ENCODE measurements at places on chromosomes 7 and 10.

DNA sequence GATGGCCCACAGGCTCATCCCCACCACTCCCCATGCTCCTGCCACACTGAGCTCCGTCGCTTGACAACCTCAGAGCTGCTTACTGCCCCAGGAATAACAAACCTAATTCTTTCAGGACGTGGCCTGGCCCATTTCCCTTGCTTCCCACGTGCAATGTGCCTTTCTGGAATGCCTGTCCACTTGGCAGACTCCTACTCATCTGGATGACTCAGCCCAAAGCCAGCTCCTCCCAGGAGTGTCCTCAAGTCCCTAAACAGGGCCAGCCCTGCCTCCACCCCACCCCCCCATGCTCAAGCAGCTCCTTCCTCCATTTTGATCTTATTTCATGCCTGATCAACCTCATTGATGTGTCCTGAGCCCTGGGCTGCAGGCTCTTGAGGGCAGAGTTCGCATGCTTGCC lies 164.9 kb upstream of the RNF32 start:
- no peak for DNase-seq

GRCh38 chr7:136685501-136686173 lies 182.8 kb upstream of the CHRM2 start:
- no peak for DNase-seq

DNA sequence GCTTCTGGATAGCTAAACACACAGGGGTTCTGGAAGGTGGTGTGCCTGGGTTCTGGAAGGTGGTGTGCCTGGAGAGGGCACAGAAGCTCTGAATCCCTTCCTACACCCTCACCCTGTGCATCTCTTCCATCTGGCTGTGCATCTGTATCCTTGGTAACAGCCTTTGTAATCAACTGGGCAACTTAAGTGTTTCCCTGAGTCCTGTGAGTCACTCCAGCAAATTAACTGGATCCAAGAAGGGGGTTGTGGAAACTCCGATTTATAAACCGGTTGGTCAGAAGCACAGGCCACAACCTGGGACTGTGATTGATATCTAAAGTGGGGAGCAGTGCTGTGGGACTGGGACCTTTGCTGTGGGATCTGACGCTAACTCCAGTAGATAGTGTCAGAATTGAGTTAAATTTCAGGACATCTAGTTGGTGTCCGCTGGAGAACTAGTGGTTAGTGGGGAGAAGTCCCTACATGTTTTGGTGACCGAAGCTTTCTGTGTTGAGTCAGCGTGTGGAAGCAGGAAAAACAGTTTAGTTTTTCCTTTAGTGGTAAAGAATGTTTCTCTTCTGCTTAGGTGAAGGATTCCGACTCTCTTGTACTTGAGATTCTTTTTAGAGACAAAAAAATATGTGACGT lies 228.1 kb downstream of the BMPER start:
- no peak for DNase-seq

DNA sequence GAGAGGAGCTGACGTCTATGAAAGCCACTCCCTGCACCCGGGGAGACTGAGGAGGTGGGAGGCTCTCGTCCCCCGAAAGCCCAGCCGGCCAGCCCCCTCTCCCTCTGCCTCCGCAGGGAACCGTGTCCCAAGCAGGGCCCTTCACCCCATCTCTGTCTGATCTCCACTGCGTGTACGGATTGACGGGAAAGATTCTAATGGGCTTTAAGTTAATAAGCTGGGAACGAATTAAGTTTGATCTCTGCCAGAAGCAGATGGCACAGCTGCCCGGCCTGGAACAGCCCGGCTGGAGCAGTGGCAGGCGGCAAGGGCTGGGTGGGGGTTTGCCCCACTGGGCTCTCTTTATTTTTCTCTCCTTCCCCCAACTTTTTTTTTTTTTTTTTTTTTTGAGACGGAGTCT lies 6.1 kb upstream of the SLC29A4 start:
- DNase-seq = no peak

DNA sequence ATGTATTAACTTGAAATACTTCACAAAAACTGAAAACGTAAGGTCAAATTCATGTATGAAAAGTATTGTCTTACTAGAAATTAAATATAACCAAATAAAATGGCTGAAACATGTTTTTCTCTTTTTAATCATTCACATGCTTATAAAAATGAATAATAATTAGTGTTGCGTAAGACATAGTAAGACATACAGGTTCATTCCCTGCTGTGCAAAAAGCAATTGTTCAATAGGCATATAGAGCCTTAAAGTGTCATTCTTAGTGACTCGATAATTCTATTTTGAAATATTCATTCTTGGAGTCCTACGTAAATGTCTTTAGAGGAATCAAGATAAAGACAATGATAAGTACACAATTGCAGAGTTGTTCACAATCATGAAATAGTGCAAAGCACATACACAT lies 337.1 kb downstream of the SUGCT start:
- no peak for DNase-seq

- no peak for DNase-seq
Observed at GRCh38 chr7:390761-391410, 100.9 kb downstream of the FOXL3 start.

- peak; percentile 6 for DNase-seq
Observed at GRCh38 chr10:68330852-68331454, 911 bp upstream of the HNRNPH3 start.

DNA sequence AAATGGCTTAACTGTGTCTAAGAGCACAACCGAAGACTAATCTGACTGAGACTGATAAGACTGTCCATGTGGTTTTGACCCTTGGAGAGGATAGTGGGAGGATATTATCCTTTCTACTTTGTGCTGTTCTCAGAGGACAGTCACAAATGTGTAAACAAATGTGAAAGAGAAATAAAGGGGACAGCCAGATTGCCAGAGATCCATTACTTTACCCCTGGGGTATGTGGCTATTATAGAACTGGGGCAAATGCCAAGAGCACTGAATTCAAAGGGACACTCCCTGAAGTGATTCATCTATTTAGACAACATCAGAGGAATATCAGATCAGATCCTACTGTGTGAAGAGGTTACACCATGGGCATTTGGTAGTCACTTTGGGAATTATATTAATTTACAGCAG lies 154.7 kb downstream of the RNLS start:
- DNase-seq = no peak

DNA sequence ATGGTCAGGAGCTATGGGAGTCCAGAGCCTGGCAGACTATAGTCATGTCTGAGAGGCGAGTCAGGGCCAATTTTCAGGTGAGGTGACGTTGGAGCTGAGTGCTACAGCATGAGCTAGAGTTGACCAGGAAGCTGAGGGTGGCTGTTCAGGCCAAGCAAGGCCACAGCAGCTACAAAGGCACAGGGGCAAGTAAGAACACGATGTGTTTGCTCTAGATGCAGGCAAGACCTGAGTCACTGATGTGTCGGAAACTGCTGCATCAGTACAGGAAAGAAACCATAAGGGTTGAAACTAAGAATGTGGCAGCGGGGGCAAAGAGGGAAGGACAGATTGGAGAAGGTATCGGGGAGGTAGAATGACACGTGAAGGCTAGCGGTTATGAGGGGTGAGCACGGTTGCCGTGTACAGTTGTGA lies 11.8 kb upstream of the RRP12 start:
- DNase-seq = peak; percentile 59

GRCh38 chr7:35802649-35803048 lies 1.8 kb downstream of the SEPTIN7 start:
- no peak for DNase-seq

DNA sequence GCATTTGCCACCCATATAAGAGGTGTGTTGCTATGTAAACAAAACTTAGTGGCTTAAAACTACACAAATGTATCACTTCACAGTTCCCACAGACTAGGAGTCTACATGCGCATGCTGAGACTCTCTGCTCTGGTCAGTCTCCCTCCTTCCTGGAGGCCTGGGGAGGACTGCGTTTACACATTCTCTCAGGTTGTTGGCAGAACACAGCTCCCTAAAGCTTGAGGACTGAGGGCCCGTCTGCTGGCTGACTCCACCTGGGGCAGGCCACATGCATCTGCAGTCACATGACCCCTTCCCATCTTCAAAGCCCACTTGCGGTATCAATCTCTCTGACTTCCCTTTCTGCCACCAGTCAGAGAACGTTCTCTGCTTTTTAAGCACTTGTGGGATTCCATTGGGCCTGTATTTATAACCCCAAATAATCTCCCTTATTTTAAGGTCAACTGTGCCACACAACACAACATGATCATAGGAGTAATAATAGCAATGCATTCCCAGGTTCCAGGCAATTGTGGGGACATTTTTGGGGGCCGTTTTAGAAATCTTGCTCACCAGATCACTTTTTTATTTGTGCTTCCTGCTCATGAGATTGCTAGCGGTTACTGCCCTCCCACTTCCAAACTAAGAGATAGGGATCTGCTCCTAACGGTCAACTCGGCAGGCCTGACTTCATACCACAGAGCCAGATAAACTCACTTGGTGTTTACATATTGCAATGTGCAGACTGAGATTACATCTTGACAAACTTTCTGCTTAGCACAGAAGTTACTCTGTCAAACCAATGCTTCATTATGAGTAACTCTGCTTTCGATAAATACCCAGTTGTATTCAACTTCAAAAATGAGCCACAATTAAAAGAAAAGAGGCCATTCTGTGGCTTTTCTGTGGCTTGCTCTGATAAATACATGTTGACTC lies 96.3 kb downstream of the ALOX5 start:
- DNase-seq = peak; percentile 12

DNA sequence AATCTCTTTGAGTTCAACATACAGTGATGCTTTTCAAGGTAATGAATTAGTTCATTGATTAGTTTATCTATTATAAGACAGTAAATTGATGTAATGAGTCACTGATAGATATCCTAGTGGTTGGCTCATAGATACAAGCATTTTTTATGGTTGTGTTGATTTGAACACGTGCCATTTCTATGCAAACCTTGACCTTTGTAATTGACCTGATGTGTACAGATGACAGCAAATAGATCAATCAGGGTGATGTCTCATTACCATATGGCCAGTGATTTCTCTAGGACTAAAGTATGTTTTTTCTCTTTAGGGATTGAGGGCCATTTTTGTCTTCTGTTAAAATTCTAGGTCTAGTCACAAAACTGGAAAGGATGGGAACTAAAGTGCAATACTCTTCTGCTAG lies 760.3 kb upstream of the GALNT17 start:
- no peak for DNase-seq

DNA sequence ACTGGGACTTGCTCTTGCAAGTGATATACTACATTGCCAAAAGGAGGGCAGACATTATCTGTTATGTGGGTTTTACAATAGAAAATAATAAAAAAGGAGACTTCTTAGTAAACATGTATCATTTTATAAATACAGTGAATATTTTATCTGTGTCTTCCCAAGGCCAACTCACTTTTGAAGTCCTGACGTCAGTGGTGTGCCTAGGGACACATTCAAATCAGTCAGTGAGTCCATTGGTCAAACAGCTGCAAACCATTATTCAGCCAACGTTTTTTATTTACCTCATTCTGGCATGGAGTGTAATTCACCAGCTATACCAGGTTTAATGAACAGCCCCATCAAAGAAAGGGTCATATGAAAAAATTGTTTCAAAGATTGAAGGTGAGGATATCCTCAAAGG lies 263.7 kb downstream of the IPMK start:
- no peak for DNase-seq

DNA sequence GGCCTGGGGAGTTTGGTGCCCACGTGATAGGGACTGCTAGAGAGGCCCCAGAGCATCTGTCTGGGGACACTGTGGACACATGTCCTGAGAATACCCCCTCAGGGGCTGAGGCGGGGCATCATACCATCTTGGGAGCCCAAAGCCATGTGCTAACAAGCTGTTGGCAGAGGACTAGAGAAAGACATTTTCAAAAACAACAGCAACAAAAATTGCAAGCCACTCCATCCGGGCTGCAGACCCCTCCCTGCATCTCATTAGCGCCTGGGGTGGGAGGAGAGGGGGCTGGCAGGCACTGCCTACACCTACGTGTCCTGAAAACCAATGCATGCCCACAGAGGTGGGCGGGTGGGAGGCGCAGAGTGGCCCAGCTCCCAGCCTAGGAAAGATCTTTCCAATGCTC lies 507.4 kb upstream of the PODXL start:
- DNase-seq = no peak

GRCh38 chr7:47514818-47515217 lies 67.1 kb downstream of the TNS3 start:
- DNase-seq = no peak

- DNase-seq = no peak
Observed at GRCh38 chr10:48572414-48572813, 32.5 kb downstream of the ARHGAP22 start.

DNA sequence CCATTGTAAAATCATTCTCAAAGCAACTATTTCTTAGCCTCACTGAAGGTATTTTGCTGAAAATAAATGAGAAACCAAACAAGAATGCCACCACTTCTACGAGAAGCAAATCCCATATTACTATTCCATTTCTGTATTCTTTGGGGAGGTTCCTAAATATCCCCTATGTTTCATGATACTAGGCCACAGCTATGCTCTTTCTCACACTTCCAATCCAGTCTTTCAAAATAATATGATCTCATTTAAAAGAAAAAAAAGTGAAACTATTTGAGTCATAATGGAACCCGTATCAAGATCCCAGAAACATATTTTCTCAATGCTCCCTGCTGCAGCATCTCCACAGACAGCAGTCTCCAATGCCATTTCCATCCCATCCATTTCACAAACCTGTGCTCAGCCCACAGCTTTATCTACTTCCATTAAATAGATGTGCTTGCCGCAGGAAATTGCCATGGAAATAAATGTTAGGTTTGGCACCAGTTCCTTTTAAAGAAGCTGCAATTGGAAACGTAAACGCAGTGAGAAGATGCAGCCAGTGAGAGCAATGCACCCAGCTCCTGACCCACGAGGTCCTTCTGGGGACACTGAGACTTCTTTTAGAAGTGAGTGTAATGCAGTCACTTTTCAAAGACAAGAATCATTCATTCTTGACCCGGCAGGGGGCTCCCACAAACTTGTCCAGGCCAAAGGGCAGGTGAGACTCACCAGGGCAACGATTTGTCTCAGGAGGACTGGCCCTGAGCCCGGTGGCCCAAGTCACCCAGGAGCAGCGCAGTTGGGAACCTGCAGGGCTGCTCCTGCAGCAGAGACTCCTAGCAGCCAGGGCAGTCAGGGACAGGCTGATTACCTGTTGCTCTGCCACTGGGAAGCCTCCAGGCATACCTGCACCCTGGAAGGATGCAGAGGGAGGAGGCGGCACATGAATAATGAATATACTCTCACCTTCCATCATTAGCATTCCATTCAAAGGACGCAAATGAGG lies 99.6 kb downstream of the C10orf90 start:
- DNase-seq = no peak

- DNase-seq = no peak
Observed at GRCh38 chr10:133129071-133129858, 30.8 kb upstream of the KNDC1 start.

- DNase-seq = no peak
Observed at GRCh38 chr7:46493196-46493595, 572.1 kb upstream of the IGFBP3 start.

DNA sequence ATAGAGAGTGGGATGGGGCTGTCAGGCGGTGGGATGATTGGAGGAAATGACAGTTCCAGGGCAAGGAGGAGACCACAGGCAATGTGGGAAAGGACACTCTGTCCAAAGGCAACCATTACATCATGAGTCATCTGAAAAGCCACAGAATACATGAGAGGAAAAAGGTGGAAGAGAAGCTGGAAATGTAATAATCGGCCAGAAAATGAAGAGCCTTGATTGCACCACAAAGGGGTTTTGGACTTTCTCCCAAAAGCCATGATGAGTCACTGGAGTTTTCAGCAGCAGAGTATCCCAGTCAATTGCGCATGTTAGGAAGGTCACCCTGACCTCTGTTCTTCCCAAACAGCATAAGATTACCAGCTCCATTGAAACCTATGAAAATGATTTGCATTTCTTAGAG lies 222.0 kb downstream of the LHFPL3 start:
- no peak for DNase-seq

GRCh38 chr7:105219771-105220160 lies 169.0 kb downstream of the SRPK2 start:
- DNase-seq = no peak

- DNase-seq = no peak
Observed at GRCh38 chr7:150580638-150581394, 13.6 kb downstream of the GIMAP4 start.
